ENCODE measurements at places on chromosomes 2 and 18.

DNA sequence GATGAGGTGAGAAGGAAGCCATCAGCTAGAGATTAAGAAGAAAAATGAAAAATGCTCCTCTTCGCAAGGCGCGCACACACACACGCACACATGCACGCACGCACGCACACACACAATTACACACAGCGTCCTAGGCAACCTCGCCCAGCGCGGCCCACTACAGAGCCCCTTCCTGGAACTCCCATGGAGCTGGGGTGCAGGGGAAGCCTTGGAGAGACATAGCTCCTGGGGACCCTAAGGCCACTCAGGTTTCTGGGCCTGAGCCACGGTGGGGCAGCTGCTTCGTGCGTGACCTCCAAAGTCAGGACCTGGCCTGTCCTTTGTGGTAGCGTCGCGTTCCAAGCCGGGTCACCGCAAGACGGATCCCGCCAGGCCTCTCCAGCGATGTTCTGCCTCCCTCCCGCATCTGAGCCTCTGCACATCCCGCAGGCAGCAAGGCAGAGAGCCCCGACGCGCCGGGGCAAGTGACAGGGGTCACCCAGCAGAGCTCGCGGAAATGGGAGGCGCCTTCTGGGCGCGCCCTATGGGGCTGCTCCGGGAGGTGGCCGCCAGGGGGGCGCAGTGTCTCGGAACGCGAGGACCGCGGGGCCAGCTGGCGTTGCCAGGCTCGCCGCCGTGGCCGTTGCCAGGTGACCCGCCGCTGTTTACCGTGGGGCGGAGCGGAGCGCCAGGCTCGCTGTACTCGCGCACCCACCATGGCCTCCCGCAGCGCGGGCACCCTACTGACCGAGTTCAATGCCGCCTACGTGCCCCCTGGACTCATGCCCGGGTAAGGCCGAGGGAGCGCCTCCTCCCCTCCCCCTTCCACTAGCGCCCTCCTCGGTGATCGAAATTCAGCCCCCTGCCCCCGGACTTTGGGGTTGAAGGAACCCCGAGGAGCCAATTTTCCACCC, 79.0 kb downstream of the CIB4 start:
- peak; percentile 25 for DNase-seq

DNA sequence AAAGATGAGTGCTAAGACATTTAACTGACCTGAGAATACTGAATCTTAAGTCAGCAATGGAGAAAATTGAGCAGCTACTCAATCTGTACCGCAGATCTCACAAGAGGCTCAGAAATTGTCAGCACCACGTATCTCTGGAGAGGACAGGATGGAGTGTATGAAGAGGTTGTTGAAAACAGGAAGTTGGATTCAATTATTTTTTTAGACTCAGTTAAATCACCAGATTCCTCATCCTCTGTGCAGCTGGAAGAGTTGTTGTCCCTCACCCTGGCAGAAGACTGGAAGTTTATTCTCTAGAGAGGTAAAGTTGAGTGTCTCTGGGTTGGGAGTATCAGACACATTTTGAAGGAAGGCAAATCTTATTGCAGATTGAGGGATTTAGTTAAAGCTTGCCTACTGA, 114.9 kb upstream of the NT5C1B start:
- DNase-seq: no peak

- no peak for DNase-seq
Measured at GRCh38 chr2:191625016-191625415, 52.9 kb upstream of the NABP1 start.

DNA sequence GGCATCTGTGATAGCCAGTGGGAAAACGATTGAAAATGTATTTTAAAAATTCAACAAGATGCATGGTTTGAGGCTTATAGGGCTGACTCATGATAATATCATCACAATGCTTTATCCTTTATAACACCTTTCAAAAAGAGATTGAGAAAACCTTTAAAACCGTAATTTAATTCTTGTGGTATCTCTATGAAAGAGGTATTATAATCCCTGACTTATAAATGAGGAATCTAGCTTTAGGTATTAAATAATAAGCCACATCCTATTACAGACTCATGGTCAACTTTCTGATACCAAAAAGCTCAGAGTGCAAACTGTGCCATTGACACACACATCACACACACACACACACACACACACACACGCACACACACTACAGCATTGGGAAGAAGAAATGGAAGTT, 134.6 kb upstream of the RAB12 start:
- DNase-seq: no peak

DNA sequence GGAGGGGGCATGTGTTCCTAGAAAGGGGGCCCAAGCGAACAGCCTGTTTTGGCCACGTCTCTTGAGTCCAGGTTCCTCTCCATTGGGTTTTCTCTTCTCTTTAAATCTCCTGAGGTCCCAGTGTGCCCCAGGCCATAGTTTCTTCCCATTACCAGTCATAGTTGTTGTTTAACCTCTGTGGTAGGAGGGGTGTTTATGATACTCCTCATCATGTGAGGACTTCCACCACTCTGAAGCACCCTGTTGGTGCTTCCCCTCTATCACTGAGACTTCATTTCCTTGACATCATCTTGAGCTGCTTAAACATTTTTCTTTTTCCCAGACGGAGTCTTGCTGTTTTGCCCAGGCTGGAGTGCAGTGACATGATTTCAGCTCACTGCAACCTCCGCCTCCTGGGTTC, 45.9 kb downstream of the WIPF1 start:
- DNase-seq: no peak

DNA sequence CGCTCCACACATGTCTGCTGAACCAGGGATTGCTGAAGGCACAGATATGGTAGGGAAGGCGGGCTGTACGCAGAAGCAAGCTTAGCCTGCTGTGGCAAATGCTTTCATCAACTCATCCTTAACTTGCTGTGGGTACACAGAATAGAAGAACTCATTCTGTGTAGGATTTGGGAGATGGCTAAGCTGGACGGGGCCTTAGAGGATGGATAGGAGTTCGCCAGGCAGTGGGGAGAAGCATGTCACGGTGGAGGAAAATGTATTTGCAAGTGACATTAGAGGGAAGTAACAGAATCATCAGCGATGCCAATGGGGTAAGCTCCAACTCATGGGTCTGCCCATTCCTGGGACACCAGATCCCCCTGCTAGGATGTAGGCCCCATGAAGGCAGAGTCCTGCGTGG, 96.7 kb upstream of the SMIM21 start:
- no peak for DNase-seq

DNA sequence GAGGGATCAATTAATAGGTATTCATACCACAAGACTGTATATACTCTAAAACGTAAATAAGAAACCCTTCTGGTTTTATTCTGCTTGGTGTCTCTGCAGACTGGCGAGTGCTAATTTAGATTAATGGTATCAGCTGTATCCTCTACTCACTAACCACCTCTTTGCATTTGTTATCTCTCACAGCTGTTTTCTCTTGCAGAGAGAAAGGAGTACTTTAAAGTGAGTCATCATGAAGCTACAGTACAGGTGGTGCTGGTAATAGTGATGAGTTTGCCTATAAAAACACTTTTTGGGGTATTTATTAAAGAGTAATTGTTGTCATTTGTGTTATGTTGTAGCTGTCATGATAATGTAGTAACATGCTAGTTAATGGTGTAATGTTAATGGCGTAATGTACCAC, 147.7 kb downstream of the NETO1 start:
- DNase-seq: no peak

DNA sequence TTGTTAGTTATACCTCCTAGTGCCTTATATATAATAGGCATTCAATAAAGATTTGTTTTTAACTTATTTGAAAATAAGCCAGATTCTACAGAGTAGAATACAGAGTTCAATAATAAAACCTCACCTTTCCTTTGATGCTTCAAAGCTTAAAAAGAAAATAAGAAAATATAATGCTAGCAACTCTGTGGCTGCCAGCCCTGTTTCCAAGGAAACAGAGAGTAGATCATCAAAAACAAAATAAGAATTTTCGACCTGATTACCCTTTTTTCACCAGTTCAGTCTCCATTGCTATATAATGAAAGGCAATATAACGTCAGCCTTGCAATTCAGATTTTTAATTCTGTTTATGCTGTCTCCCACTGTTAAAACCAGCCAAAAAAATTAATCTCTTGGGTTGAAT, 8.9 kb upstream of the PGAP1 start:
- no peak for DNase-seq

DNA sequence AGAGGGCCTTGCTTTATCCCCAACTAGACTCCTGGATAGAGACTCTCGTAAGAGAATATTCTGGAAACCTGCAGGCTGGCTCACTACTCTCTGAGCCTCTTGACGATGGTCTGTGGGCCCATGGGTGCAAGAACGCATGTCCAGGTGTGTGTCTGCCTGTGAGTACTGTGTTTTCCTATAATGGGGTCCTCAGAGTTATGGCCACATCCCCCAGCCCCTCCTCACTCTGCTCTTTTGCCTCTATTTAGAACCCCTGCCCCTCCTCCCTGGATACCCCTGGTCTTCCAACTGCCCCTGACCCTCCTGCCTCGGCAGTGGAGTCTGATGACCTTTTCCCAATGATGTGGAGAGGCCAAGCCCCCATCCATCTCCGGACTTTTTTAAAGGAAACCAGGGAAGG, 148.1 kb downstream of the ZFP36L2 start:
- no peak for DNase-seq

- no peak for DNase-seq
Measured at GRCh38 chr2:63073994-63074393, 23.4 kb downstream of the OTX1 start.

- DNase-seq: no peak
Measured at GRCh38 chr2:187617120-187617519, 62.9 kb upstream of the TFPI start.

DNA sequence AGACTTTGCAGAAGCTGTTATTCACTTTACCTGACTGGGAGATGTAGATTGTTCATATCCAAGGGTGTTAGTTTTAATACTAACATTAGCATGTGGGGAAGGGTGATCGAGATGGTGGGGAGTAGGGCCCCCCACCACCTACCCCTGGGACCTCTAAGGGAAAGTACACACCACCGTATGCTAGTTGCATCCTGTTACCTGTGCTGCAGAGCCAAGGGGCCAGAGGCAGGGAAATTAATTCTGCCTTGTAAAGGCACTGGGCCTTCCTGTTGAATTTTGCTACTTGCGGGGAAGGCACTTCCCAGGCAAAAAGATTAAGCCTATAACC, 9.0 kb downstream of the STEAP3 start:
- DNase-seq: no peak

GRCh38 chr2:106953236-106953635, 67.3 kb upstream of the ST6GAL2 start:
- no peak for DNase-seq

DNA sequence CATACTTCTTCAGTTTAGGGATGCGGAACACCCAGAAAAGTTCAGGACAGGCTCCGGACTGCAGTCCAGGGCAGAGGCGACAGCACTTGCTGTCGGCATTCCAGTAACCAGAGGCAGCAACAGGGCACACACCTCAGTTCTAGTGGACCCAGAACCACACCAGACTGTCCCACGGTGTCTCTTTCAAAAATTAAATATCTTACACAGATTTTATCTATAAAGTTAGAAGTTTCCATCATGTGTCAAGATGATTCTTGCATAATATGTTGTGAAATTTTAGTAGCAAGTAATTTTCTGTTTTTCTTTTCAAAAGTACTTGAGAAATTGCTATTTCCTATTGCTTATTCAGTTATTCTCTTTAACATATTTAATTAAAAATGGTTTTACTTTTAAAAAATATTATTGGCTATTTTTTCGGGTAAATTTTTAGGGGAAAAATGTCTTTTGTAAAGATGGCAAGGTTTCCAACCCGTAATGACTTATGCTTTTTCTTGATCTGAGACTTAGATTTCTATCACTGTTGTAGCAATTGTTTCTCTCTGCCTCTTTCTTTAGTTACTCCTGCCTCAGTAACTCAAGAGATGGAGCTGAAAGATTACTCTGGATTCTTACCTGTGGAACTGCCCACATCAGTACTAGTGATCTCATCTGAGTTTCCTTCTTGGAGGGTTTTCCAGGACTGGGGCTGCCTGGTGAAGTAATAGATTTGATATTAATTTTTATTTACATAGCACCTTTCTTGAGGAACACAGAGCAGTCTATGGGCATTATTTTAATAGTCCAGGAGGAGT, 182.7 kb downstream of the LTBP1 start:
- DNase-seq: no peak

- DNase-seq: no peak
Measured at GRCh38 chr2:23691106-23691470, 235.8 kb downstream of the ATAD2B start.

- no peak for DNase-seq
Measured at GRCh38 chr2:58261209-58261608, 20.1 kb upstream of the FANCL start.

GRCh38 chr2:43215673-43216255, 10.6 kb downstream of the ZFP36L2 start:
- DNase-seq: no peak

DNA sequence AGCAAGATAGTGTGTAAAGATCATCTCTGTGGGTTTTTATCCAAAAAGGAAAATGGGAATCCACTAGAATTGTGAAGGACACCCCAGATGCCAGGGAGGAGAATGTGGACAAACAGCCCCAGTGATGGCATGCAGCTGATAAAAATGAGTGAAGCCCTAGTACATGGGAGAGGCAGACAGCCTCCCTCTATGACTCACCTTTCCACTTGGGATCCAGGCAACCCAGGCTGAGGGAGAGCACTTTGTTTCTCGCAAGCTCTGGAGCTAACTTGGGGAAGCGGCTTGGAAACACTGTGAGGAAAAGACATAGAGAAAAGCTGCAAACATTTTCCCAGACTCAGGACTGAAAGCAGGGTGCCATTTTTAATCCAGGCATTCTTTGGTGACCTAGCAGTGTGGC, 5.3 kb upstream of the FLACC1 start:
- no peak for DNase-seq

GRCh38 chr2:203394519-203395227, 66.5 kb downstream of the ABI2 start:
- DNase-seq: no peak

GRCh38 chr2:156229724-156230362, 102.7 kb downstream of the NR4A2 start:
- DNase-seq: no peak

GRCh38 chr2:85989288-85989865, 100.6 kb upstream of the ST3GAL5 start:
- DNase-seq: no peak

DNA sequence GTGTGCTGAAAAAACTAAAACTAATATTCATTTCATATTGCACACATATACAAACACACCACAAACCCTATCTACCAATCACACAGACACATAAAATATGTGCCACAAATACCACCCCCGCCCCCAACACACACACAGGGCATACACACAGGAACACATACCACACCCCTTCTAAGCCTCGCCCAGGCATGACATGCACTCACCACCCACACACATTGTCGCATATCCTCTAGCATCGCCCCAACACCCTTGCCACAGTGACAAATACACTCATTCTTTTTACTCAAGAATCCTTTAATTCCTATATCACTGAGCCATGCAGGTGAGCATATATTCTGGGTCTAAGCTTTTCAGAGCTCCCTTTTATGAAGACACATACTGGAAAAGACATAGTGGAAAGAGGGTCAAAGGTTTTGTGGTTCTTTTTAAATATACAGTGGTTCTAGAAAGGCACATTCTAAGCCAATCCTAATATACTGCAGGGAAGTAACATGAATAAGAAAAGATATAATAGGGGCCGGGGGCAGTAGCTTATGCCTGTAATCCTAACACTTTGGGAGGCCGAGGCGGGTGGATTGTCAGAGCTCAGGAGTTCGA, 24.5 kb upstream of the LCLAT1 start:
- peak; percentile 74 for DNase-seq

GRCh38 chr18:30280861-30281470, 761.6 kb downstream of the DSC3 start:
- DNase-seq: no peak

Data from activated CD4-positive, alpha-beta T cell treated with anti-CD3 and anti-CD28 coated beads for 24 hours (primary cell).